ENCODE measurements at places on chromosomes 16 and 17.

DNA sequence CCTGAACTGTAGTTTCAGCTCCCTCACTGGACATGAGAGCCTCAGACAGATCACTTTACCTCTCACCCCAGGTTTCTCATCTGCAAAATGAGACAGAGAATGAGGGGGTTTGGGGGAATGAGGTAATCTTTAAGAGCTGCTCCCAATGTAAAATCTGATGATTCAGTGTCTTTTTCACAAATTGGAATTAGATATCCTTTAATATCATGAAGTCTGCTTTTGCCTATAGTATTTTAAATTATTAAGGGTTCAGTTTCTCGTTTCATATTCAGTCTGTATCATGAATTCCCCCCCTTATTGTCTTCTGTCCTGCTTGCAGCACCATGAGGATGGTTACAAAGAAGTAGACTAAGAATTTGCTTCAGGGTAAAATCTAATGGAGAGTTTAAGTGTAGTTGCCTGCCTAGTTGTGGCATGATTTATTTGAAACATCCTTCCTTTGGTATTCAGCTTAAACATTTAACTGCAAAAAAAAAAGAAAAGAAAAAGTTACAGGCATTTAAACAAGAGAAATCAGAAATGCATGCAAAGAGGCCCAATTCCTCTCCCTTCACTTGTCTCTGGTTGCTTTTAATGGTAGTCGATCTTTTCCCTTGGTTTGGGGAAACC lies 77.3 kb downstream of the WNT3 start:
- DNase-seq: no peak

GRCh38 chr16:65490286-65490685 lies 368.4 kb upstream of the CDH11 start:
- DNase-seq: no peak

- DNase-seq: no peak
Observed at GRCh38 chr17:282000-282911, 70.4 kb downstream of the RPH3AL start.

- no peak for DNase-seq
Observed at GRCh38 chr17:29763273-29763672, 140.6 kb upstream of the CORO6 start.

GRCh38 chr16:69822174-69822935 lies 60.2 kb downstream of the WWP2 start:
- no peak for DNase-seq

GRCh38 chr17:2949469-2950044 lies 113.8 kb downstream of the OR1D5 start:
- DNase-seq: no peak

- DNase-seq: no peak
Observed at GRCh38 chr17:49452201-49452600, 37.5 kb upstream of the PHB1 start.

DNA sequence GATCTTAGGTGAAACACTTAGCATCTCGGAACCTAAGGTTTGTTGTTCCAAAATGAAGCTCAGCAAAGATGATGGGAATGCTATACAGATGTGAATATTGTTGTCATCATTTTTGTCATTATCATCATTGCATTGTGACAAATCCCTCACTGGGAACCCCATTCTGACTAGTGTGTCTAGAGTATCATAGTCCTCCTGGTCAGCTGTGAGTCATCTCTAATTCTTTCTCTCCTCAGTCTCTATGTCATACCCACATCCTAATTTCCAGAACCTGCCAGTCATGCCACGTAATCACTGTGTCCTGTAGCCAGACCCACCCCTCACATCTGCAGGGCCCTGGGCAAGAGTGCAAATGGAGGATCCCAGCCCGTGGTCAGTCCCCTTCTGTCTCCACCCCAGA lies 60.5 kb upstream of the CLEC3A start:
- no peak for DNase-seq

- no peak for DNase-seq
Observed at GRCh38 chr16:10078541-10078949, 103.7 kb downstream of the GRIN2A start.

- no peak for DNase-seq
Observed at GRCh38 chr17:51815097-51815496, 343.4 kb downstream of the CA10 start.

- DNase-seq: no peak
Observed at GRCh38 chr17:40484285-40484972, 17.0 kb downstream of the TNS4 start.

DNA sequence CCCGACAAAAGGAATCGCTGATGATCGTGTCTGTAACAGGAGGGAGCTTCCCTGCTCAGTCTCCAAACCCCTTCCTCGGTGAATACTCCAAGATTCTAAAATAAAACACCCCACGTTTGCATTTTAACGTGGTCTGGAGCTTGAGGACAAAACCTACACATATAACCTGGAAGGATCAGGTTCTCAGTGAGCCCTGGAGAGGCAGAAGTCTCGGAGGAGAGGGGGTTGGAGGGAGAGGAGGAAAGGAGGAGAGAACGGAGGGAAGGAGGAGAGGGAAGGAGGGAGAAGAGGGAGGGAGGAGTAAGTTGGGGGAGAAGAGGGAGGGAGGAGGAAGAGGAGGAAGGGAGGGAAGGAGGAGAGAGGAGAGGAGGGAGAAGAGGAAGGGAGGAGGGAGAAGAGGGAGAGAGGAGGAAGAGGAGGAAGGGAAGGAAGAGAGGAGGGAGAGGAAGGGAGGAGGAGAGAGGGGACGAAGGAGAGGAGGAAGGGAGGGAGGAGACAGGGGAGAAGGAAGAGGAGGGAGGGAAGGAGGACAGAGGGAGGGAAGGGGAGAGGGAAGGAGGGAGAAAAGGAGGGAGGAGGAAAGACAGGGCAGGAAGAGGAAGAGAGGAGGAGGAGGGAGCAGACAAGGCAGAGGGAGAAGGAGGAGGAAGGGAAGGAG lies 27.4 kb upstream of the GINS2 start:
- no peak for DNase-seq

DNA sequence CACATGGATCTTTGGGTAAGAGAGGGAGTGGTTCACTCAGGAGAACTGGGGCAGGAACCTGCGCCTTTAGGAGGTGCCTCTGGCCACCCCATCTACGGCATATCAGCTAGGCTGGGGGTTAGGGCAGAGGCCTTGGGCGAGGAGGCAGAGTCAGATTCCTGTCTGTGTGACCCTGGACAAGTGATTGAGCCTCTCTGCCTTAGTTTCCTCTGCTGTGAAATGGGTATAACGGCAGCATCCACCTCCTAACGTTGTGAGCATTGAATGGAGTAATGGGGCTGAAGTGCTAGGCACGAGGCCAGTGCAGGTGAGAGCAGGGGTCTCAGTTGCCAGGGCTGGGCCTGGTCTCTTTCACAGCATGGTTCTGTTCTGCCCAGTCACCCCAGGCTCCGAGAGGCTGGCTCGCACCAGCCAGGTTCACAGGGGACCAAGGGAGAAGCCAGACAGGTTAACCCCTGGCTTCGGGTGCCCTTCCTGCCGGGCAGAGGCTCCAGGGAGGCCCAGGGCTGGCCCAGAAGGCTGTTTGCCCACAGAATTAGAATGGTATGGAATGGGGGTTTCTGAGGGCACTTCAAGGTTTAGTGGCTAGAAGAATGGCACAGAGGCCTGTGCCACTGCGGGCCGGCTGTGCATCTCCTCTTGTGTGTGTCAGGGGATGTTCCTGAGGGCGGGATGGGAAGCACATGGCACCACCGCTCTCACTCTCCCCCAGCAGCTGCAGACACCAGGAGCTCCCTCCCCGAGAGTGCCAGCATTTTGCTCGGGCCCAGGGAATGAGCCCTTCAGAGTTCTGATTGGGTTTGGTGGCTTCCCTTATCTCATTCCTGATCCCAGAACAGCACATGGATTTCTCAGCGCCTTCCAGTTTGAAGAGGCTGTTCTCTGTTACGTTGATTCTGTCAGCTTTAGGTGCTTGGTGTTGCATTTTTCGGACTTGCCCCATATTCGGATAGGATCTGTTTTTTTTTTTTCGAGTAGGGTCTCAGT lies 23.8 kb downstream of the UNC13D start:
- no peak for DNase-seq

- DNase-seq: no peak
Observed at GRCh38 chr16:50263060-50263909, 3.1 kb upstream of the ADCY7 start.

GRCh38 chr17:57849163-57849873 lies 526 bp downstream of the MRPS23 start:
- no peak for DNase-seq

DNA sequence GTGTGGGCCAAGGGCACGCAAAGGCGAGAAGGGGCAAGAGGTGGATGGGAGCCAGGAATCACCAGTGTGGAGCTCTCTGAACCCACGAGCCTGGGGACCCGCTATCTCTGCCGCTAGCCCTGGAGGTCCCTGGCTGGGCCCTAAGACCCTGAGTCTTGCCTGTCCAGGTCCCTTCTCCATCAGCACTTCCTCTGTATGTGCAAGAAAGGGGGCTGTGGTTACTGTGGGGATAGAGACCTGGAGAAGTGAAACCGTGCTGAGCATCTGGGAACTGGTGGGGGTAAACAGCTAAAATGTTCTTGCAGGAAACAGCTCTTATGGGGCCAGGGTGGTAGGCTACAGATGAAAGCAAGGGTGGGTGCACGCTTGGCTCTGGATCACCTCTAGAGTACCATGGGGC lies 3.1 kb downstream of the SPNS3 start:
- DNase-seq: no peak

- no peak for DNase-seq
Observed at GRCh38 chr17:47066095-47066494, 87.0 kb upstream of the RPRML start.

DNA sequence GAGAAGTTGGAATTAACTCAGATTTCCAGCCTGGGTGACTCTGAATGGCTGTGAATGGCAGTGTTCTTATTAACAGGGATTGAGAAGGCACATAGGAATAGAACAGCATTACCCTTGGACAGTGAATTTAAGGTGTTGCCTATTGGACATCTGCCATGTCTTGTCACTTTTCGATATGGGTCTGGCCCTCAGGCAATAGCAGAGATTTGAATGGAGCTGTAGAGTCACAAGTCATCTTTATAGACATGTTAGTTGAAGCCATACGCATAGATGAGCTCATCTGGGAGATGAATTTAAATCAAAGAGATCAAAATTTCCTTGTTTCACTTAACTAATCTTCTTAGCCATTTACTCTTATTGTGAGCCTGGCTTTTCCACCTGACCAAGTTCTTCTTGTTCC lies 14.9 kb upstream of the DHRS11 start:
- DNase-seq: no peak

GRCh38 chr16:25106567-25107465 lies 4.7 kb upstream of the LCMT1 start:
- DNase-seq: peak; percentile 74

- no peak for DNase-seq
Observed at GRCh38 chr16:75702242-75702641, 981 bp upstream of the DUXB start.

- no peak for DNase-seq
Observed at GRCh38 chr17:78390241-78391050, 12.0 kb downstream of the PGS1 start.

GRCh38 chr17:17621254-17621653 lies 29.7 kb upstream of the PEMT start:
- no peak for DNase-seq

- DNase-seq: no peak
Observed at GRCh38 chr16:88365244-88365865, 17.4 kb upstream of the ZNF469 start.

- no peak for DNase-seq
Observed at GRCh38 chr17:13311306-13311705, 290.4 kb downstream of the HS3ST3A1 start.

DNA sequence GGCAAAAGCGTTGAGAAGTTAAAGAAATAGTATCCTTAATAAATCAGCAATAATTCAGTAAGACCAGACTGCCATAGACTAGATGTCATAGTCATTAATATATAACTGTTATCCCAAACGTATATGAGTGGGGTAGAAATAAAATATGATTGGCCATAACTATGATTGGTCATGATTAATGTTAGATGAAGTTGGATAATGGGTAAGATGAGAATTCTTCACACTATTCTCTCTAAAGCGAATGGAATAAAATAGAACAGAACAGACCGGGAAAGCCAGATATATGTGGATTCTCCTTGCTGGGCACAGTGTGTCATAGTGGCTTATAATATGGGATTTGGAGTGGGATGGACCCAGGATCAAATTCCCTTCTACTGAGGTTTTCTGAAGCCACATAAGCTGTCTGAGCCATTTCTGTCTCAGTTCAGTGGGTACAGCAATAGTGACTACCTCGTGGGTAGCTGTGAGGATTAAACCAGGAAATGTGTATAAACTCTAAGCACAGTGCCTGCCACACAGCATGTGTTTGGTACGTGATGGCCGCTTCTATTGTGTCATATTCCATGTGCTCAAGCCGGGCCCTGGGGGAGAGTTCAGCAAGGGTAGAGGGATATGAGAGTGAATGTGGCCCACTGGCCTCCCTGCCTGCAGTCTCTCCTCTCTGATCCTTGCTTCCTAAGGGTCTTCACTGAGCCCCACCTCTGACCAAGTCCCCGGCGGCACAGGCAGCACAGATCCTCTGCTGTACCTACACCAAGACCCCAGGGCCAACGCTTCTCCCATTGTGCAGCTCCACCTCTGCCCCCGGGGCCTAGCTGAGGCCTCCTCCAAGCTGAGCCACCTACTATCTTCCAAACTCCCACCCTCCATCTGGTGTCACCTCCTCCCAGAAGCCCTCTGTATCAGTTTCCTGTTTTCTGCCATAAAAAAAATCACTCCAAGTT lies 3.7 kb downstream of the CETP start:
- DNase-seq: no peak

DNA sequence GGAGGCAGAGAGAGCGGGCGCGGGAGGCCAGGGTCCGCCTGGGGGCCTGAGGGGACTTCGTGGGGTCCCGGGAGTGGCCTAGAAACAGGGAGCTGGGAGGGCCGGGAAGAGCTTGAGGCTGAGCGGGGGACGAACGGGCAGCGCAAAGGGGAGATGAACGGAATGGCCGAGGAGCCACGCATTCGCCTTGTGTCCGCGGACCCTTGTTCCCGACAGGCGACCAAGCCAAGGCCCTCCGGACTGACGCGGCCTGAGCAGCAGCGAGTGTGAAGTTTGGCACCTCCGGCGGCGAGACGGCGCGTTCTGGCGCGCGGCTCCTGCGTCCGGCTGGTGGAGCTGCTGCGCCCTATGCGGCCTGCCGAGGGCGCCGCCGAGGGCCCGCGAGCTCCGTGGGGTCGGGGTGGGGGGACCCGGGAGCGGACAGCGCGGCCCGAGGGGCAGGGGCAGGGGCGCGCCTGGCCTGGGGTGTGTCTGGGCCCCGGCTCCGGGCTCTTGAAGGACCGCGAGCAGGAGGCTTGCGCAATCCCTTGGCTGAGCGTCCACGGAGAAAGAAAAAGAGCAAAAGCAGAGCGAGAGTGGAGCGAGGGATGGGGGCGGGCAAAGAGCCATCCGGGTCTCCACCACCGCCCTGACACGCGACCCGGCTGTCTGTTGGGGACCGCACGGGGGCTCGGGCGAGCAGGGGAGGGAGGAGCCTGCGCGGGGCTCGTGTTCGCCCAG lies 1.2 kb upstream of the CBX4 start:
- no peak for DNase-seq

- DNase-seq: no peak
Observed at GRCh38 chr17:44444735-44445105, 55.3 kb upstream of the ITGA2B start.

GRCh38 chr16:86095906-86096485 lies 197.0 kb downstream of the IRF8 start:
- DNase-seq: no peak
